ENCODE measurements at places on chromosomes 12 and 14.
A peak's percentile ranks its signal among the peaks of the same experiment; 100 is the strongest.

- DNase-seq, result no peak
Observed at GRCh38 chr12:124002021-124002644, 29.1 kb downstream of the ZNF664 start.

- no peak for DNase-seq
Observed at GRCh38 chr12:5335069-5335468, 96.8 kb upstream of the NTF3 start.

DNA sequence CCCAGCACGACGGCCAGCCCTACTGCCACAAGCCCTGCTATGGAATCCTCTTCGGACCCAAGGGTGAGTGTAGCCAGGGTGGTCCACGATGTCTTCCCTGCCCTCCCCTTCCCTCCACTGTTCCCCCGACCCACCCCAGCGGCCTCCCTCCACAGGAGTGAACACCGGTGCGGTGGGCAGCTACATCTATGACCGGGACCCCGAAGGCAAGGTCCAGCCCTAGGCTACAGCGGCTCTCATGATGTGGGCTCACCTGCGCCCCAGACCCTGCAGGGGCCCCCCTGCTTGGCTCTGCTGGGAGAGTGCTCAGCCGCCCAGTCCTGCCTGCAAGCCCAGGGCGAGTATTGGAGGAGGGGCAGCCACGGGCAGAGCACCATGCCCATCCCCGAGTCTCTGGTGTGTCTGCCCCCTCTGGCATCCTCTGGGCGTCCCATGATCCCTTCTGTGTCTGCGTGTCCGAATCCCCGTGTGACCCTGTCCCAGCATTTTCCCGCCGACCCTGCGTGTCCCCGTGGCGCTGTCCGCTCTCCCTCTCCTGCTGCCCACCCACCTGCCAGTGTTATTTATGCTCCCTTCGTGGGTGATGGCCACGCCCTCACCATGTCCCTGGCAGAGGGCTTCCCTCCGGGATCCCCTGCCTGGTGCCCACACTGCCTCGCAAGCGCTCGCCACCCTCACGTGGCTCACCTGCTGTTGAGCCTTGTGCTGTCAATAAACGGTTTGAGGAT is 5.0 kb downstream of the CRIP2 start:
- no peak for DNase-seq

- no peak for DNase-seq
Observed at GRCh38 chr14:49622022-49622607, 1.5 kb downstream of the MGAT2 start.

GRCh38 chr14:95014036-95014435 is 143.3 kb downstream of the DICER1 start:
- no peak for DNase-seq

DNA sequence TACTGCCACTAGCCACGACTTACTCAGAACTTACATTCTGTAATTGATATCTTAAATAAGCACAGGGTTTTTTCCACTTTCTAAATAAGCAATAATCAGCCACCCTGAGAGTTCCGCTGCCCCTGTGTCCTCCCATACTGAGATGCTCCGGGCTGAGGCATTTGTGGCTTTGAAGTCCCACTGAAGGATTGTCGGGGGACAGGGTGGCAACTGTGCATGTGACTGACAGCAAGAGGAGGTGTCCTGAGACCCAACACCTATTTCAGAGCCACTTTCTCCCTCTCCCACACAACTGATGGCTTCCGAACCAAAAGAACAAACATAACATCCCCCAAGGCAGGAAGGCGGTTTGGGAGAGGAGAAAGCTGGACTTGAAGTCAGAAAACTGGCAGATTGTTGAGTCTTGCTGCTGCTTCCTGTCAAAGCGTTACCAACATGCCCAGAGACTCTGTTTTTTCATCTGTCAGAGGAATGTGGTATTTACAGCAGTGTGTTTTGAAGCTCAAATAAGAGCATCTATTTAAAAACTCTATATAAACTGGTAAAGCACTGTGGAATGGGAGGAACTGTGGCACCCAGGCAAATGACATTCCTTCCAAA is 157.9 kb upstream of the FKBP4 start:
- DNase-seq, result no peak

DNA sequence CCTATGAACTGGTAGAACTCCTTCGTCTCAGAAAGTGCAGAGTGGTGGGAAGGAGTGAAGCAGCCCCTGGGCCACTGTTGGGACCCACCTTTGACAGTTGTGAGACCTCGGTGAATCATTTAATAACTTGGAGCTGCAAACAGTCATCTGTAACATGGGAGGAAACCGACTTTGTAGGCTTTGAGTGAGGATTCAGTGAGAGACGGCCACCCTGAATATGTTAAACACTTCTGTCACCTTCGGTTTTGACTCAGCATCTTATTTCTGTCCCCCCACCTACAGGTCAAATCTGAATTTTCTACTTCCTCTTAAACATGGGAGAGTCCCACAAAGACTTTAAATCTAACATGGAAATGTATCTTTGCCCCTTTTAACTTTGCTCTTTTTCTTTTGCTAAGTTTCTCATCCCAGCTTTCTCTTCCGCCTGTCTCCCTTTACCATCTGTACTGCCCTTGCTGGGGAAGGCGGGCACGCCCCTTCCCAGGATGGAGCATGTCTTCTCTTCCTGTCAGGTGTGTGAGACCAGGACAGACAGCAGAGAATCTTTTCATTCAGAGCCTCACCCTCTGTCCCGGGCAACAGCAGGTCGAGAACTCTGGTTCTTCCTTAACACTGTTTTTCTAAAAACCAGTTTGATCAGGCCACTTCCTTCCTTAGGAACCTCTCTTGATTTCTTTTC is 37.1 kb downstream of the ZC3H14 start:
- no peak for DNase-seq

- DNase-seq, result no peak
Observed at GRCh38 chr14:106538201-106538600, 1011.8 kb downstream of the TMEM121 start.

GRCh38 chr14:90842726-90843125 is 26.5 kb upstream of the TTC7B start:
- no peak for DNase-seq

DNA sequence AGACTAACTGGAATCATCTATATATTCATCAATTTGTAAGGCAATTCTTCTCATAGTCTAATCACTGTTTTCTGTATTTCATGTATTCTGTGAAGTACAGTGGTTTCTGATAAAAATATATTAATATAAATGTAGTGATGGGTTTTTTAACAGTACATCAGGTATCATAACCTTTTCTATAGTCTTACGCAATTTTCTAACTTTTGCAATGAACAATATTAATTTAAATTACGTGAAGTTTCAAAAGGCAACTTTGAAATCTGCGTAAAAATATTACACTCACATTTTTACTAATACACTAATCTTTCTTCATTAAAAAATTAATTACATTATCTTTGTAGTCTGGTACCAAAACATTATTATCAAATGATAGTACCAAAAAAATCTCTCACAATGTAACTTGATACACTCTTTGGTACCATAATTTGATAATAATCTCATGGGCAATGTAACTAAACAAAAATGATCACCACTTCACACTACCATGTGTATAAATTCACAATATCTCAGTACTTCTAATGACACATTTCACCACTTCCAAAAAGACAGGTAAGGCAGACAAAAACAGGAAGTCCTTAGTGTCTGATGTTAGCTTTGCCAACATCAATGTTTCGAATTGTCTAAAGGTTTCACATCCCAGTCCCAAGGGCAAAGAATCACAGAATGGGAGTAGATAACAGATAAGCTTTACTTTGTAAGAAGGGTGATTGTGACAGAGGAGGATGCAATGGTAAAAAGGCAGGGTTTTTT is 8.7 kb downstream of the DNAI7 start:
- no peak for DNase-seq

DNA sequence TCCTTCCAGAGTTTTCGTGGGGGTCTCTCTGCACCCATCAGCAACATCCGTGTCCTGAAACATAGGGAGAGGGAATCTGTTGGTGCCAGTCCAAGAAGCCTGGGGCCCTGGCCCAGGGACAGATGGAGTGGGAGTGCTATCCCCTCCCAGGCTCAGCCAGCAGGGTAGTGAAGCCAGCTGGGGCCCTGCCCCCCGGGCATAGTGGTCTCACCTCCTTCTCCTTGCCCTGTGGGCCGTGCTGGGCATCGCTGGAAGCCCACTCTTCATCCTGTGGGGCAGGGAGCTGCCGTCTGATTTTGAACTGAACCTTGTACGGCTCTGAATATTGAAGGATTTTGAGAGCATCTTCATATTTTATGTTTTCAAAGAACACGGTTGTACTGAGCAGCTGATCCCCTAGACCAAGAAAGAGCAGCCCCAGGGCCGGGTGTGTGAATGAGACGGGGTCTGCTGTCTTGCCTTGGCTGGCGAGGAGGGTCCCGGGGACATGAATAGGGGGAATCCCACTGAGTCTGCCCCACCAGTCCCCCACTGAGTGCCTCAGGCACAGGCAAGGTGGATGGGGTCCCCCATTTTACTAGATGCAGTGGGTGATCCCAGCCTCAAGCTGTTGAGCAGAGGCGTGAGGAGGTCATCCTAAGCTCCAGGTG is 23.3 kb downstream of the AHNAK2 start:
- DNase-seq, result no peak

DNA sequence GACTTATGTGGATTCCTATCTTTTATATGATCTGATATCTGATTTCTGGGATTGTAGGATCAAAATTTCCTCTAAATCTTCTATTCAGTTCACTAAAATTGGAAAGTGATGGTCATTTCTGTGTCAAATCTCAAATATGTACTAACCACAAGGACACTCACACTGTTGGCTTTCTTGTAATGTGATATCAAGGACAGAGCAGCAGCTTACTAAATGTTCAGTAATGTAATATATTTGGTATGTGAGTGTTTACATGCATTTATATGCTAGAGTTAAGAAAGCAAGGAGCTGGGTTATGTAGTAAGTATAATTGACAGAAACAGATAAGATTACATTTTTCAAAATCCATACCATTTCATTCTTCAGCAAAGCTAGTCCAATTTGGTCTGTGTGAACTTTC is 16.5 kb downstream of the PUS7L start:
- no peak for DNase-seq

- DNase-seq, result no peak
Observed at GRCh38 chr12:115078334-115078733, 394.4 kb upstream of the TBX3 start.

DNA sequence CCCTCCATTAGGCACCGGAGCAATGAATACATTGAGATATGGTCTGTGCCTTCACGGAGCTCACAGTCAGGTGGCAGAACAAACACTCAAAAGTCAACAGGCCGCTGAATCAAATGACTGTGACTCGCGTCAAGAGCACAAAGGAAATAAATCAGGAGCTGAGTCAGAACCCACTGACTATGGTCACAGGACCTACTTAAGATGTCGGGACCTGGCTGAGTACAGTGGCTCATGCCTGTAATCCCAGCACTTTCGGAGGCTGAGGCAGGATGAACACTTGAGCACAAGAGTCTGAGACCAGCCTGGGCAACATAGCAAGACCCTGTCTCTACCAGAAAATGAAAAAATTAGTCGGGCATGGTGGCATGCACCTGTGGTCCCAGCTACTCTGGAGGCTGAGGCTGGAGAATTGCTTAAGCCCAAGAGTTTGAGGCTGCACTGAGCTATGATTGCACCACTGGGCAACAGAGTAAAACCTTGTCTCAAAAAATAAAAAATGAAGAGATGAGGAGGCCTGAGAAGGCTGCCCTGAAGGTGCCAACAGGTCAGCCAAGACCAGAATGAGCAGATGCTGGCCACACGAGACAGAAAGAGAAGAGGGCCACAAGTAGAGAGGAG is 19.9 kb downstream of the TMEM233 start:
- no peak for DNase-seq

DNA sequence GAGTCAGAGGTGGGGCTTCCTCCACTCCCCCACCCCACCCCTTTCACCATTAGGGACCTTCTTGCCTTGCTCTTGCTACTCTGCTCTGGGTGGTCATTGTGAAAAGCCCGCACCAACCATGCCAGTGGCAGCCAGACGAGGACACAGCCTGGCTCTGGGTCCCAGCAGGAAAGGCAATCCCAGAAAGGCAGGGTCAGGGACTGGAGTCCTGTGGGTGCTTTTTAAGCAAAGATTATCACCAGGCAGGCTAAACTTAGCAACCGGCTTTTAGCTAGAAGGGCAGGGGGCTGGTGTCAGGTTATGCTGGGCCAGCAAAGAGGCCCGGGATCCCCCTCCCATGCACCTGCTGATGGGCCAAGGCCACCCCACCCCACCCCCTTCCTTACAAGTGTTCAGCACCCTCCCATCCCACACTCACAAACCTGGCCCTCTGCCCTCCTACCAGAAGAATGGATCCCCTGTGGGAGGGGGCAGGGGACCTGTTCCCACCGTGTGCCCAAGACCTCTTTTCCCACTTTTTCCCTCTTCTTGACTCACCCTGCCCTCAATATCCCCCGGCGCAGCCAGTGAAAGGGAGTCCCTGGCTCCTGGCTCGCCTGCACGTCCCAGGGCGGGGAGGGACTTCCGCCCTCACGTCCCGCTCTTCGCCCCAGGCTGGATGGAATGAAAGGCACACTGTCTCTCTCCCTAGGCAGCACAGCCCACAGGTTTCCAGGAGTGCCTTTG is 1.2 kb upstream of the GAPDH start:
- DNase-seq, result no peak

- peak; percentile 15 for DNase-seq
Observed at GRCh38 chr12:56628671-56629458, 1.3 kb downstream of the BAZ2A start.

GRCh38 chr12:32261638-32262037 is 137.7 kb upstream of the FGD4 start:
- no peak for DNase-seq

DNA sequence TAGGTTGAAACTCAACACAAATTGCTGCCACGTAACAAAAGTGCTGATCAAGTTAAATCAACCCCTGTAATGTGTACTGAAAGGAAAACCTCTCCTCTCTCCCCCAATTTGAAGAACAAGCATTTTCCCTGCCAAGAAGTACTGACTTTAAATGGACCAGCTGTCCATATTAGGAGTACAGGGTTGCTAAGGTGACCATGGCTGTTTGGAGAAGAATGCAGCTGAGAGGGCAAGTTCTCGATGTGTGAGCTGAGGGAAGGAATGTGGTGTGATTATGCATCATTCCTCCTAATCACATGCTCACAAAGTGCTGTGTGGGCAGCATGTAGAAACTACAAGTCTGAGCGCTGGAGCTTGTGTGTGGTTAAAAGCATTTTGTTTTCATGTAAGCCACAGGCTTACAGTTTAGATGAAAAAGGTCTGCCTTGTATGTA is 50.9 kb upstream of the CCT2 start:
- peak; percentile 98 for DNase-seq

GRCh38 chr12:39490500-39491282 is 47.8 kb upstream of the KIF21A start:
- DNase-seq, result no peak

DNA sequence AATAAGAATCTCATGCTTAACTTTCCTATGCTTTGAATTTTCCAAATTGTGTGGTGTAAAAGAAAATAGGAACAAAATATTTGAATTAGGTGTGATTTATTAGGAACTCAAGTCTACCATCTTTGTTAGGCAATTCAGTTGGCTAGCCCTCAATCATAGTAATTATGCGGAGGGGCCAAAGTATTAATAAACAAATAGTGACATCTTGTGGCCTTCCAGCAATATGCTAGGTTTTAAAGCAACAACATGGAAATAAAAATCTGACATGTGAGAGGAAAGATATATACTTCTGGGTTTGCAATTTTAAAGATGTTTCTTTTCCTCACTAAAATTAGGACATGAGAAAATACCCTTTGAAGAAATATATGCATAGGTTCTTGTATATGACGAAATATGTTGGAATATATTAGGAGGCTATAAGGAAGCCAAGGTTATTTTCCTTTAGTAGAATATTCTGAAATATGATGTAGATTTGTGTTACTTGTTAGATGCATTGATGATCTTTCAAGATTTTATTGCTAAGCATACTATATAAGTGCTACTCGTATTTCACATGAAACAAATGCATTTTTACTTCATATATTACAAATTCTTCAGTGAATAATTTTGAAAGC is 200.4 kb downstream of the PTPRO start:
- no peak for DNase-seq

Measured in AG04450 (cell line).